Skeletal muscle cell (primary cell): ENCODE measurements at places on chromosomes 13 and 19.

DNA sequence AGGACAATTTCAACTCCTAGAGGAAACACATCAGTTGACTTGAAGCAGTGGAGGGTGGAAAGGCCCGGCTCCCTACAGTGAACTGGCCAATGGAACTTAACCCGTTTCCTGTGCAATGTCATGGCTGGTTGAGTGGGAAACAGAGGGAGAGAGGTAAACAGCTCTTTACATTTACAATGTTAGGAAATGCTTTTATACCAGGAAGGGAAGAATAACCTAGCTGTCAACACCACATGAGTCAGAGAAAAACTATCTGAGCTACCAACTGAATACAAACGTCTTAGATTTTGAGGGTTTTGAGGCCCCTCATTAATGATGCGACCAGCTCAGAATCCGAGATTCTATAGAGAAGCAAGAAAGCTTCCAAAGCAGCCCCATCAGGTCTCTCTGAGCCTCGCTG lies 36.7 kb downstream of the CARD8 start:
- DNase-seq, result no peak

GRCh38 chr19:27751044-27751391 lies 1461.9 kb downstream of the UQCRFS1 start:
- DNase-seq, result no peak

DNA sequence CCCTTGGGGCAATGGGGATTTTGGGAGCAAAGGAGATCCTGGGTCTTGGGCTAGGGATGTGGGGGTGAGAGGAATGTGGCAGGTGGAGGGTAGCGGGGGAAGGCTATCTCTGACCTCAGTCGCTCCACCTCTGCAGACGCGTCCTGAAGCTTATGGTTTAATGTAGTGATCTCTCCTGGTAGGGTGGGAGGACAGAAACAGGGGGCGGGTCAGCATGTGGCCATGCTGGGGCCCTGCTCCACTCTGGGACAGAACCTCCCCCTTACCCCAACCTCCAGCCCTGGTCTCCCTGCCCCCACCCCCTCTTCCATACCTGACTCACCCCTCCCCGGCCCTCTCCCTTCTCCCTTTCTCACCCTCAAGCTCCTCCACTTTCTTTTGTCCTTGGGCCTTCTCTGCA lies 1.4 kb downstream of the BST2 start:
- DNase-seq, result no peak

DNA sequence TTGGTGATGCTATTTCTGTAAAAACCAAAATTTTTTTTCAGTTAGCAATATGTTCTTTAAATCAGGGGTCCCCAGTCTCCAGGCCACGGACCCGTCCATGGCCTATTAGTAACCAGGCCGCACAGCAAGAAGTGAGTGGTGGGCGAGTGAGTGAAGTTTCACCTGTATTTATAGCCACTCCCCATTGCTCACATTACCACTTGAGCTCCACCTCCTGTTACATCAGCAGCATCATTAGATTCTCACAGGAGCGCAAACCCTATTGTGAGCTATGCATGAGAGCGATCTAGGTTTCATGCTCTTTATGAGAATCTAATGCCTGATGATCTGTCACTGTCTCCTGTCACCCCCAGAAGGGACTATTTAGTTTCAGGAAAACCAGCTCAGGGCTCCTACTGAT lies 58.9 kb upstream of the SLC7A1 start:
- no peak for DNase-seq

DNA sequence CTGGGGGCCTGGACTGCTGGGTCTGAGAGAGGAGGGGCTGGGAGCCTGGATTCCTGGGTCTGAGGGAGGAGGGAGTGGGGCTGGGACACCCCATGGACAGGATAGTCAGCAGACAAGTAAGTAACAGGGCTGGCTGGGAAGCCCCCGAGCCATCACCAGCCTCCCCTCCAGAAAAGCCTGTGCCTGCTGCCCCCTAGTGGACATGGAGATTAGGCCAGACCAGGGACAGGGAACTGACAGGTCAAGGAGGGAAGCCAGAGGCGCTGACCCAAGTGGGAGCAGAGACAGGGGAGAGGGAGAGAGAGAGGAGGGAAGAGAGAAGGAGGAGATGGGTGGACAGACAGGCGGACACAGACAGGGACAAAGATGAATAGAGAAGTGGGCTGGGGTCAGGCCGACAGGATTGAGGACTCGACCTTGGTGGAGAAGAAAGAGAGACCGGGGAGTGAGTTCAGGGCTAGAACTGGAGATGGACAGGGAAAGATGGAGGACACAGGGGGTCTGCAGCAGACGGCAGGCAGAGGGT lies 6.7 kb upstream of the ERFL start:
- DNase-seq, result no peak
